Stimulated activated CD4-positive, alpha-beta T cell treated with anti-CD3 and anti-CD28 coated beads, Interleukin-15, amount 100 ng/mL, for 24 hours (primary cell): ENCODE measurements at places on chromosomes 7 and 10.

GRCh38 chr10:938941-939678 lies 7.6 kb upstream of the LARP4B start:
- no peak for DNase-seq

GRCh38 chr7:20346577-20346976 lies 15.9 kb downstream of the ITGB8 start:
- DNase-seq, result no peak

DNA sequence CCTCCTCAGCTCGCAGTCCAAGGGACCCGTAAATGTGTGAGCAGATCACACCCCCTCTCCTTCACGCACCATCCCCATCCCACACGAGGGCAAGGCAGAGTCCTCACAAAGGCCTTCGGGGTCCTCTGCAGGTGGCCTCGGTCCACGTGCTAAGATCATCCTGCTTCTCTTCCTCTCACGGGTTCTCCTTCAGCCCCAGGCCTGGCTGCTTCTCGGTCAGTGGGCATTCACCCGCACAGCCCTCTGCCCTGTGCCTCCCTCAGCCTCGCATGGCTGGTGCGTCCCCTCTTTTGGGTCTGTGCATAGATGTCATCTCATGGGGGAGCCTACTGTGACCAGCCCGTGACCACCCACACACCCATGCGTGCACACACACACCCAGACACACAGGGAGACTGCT lies 17.3 kb upstream of the FOXL3 start:
- no peak for DNase-seq

- no peak for DNase-seq
Observed at GRCh38 chr10:17410907-17411306, 43.5 kb downstream of the ST8SIA6 start.

DNA sequence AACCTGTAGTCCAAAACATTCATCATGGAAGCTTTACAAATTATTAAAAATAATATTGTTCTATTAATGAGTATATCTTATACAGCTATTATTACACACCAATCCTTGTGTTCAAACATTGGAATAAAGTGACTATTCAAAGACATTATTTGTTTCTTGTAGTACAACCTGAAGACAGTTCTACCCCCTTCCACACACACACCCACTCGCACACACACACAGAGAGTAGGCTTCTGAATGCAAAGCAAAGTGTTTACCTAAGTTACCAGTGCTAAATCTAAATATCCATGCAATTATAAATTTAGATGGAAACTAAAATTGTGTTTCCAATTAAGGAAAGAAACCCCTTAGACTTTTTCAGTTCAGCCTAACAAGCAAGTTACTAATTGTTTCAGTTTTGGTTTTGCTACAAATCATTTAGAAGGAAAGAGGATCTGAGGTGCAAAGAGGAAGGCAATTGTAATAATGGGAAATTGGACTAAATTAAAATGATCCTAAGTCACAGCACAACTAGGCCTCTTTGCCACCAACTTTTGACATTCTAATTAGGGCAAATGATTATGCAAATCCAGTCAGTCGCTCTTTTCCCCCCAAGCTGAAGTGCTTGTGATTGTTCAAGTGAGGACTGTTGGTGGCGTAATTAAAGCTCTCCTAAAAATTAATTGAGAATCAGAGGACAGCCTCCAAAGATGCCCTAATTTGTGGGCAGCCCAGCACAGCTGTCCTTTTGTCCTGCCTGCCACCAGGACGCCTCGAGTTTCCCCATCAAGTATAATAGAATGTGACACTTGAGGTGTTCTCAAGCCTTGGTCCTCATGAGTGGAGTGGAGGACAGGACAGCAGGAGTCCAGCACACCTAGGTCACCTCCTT lies 19.9 kb upstream of the ATOH7 start:
- no peak for DNase-seq

- DNase-seq, result no peak
Observed at GRCh38 chr10:7436490-7437100, 25.8 kb upstream of the SFMBT2 start.

GRCh38 chr7:112370436-112370835 lies 79.8 kb upstream of the IFRD1 start:
- no peak for DNase-seq

- no peak for DNase-seq
Observed at GRCh38 chr10:61120805-61121204, 176.8 kb upstream of the RHOBTB1 start.

DNA sequence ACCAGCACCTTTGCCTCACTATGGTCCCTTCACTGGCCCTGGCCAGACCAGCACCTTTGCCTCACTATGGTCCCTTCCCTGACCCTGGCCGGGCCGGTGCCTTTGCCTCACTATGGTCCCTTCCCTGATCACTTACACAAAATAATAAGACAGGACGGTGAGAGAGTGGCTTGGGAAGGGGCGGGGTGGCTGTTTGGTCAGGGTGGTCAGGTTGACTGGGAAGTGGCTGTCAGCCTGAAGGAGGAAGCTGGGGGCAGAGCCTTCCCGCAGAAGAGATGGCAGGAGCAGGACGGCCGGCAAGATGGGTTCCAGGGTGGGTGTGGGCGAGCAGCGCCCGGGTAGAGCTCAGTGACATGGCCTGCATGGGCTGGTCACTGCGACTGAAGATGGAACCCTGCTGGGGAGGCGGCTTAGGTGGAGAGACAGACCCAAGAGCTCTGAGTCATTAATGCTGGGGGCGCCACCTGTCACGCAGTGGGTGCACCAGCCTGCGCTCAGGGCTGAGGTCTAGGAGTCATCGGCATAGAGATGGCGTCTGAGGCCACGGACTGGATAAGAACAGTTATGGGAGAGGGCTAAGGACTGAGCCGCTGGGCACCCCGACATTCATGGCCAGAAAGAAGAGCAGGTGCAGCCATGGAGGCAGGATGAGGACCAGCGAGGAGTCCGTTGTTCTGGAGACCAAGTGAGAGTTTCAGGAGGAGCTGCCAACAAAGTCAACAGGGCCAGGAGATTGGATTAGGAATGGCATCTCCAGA lies 91.8 kb downstream of the CHST15 start:
- no peak for DNase-seq

DNA sequence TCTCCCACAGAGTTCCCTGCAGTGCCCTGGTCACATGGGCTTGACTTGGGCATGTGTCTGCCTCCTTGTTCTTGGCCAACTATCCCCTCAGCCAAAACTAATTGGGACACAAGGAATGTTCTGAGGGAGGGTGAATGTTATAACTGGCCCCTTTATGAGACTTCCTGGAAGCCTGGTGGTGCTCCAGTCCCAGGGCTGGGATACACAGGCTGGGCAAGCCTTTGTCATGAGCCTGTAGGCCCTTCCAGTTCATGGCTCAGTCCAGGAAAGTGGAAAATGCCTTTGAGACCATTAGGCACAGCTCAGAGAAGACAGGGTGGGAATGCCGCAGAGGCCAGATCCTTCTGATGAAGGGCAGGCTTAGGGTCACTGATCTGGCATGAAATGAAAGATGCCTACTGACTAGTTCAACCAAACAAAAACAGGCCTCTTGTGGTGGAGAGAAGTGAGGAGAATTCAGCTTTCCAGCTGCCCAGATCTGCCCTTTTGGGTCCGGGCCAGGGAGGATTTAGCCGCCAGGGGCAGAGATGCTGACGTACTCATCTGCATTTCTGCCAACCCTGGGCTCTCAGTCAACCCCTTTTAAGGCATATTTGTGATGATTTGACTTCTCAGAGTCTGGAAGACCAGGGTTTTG lies 961.5 kb downstream of the KCNMA1 start:
- DNase-seq, result no peak

DNA sequence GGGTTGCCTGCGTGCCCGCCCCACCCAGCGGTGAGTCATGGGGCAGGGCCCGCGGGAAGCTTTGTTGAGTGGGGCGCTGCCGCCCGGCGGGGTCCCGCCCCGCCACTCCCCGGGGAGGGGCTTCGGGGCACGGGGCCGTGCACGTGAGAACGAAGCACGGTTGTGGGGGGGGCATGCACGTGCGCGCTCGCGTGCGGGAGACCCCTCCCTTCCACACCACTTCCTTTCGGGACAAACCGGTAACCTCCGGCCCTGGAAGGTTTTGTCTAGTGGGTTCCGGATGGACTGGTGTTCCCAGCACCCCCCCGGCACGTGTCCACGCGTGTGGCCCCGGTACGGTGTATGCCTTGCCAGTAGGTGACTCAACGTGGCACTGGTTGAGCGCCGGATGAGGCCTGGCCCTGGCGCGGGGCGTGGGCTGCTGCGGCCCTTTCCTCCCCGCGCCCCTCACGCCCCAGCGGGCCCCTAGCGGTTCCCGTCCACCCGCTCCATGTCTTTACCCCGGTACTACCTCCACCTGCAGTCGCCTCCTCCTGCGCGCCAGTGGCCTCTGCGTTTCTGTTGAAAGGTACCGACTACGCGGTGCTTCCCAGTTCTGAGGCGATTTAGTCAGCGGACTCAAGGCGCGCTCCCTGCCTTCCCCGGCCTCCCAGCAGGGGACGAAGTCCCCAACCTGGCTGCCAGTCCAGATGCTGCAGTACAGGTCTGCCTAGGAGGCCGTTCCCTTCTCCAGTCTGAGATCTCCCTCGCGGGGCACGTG lies 3.1 kb downstream of the ADIRF start:
- DNase-seq, result peak; percentile 89

GRCh38 chr7:41315764-41316163 lies 387.1 kb downstream of the INHBA start:
- DNase-seq, result no peak

DNA sequence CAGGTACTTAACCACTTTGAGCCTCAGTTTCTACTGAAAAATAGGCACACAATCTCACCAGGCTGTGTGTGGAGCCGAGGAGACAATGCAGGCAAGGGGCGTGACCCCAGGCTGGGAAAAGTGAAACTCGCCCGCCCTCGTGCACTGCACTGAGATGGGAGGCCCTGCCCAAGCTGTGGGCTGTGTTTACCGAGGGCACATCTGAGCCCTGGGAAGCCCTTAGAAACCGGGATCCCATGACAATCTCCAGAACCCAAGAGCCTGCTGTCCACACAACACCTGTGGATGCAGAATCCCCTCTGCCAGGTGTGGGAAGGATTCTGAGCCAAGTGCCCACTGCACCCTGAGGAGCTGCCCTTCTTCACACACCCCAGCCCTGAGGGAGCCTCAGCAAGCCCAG lies 198.3 kb downstream of the GRID1 start:
- no peak for DNase-seq
